HT-29 (cell line): ENCODE measurements at places on chromosomes 12 and 14. TPM values are rescaled to one million over a fixed set of nuclear protein-coding genes. Genes with fewer than 3 reads are reported as not detected.

- peak; percentile 70 for DNase-seq
Measured at GRCh38 chr14:91317381-91318308, 73.1 kb upstream of the GPR68 start.

GRCh38 chr14:53850714-53851296, 105.8 kb downstream of the BMP4 start:
- DNase-seq: peak; percentile 53

Gene TAS2R50
- 0.26 and 0.99 TPM in 2 replicates for total RNA-seq

Gene ANKRD33
- not detected in 2 replicates for total RNA-seq

GRCh38 chr12:120698665-120699064, 11.6 kb upstream of the UNC119B start:
- no peak for DNase-seq

Gene KRT75
- 0.08 TPM in 2 replicates for total RNA-seq

DNA sequence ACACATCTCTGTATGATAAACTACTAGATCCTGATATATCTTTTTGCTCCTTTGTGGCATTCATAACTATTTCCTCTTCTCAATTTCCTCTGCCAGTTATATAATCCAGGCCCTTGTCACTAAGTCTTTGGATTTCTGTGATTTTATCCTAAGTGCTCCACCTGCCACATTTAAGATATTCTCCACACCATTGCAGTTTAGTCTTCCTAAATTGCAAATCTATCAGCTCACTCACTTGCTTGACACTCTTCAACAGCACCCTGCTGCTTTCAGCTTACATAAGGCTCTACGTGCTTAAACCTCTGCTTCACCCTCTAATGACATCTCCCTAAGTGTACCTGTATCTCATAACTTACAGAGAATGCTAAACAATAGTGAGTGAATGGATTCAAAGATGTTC, 1032.2 kb upstream of the SEL1L start:
- DNase-seq: no peak

DNA sequence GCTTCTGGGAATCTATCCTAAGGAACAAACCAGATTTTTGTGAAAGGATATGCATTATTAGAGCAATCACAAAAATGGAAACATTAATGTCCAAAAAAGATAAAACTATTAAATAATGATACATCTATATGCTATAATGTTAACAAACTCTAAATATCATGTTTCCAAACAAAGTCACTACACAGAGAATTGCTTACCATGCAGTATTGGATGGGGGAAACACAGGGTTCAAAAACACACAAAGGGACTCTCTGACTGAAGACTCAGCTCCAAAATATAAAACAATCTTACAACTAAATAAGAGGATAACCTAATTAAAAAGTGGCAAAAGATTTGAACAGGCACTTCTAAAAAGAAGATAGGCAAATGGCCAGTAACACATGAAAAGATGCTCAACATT, 304.2 kb downstream of the DPF3 start:
- DNase-seq: no peak

DNA sequence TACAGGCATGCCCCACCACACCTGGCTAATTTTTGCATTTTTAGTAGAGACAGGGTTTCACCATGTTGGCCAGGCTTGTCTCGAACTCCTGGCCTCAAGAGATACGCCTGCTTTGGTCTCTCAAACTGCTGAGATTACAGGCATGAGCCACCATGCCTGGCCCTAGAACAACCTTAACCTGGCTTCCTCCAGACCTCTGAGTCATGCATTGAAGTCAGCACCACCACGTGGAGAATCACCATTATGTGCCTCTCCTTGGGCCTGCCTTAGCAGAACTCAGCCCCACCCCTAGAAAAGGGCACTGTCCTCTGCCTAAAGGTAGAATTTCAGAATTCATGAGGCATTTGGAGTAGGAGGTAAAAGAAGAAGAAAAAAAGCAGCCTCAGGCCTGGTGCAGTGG, 49.0 kb downstream of the LIMA1 start:
- DNase-seq: peak; percentile 57

- DNase-seq: no peak
Measured at GRCh38 chr14:92480856-92481255, 32.7 kb upstream of the RIN3 start.

GRCh38 chr12:52910248-52910883, 5.5 kb upstream of the KRT8 start:
- no peak for DNase-seq
